Ecto neural progenitor cell (in vitro differentiated cells): ENCODE measurements at places on chromosomes 13 and 19.

GRCh38 chr13:49821216-49822009 is 28.9 kb upstream of the KPNA3 start:
- no peak for DNase-seq

DNA sequence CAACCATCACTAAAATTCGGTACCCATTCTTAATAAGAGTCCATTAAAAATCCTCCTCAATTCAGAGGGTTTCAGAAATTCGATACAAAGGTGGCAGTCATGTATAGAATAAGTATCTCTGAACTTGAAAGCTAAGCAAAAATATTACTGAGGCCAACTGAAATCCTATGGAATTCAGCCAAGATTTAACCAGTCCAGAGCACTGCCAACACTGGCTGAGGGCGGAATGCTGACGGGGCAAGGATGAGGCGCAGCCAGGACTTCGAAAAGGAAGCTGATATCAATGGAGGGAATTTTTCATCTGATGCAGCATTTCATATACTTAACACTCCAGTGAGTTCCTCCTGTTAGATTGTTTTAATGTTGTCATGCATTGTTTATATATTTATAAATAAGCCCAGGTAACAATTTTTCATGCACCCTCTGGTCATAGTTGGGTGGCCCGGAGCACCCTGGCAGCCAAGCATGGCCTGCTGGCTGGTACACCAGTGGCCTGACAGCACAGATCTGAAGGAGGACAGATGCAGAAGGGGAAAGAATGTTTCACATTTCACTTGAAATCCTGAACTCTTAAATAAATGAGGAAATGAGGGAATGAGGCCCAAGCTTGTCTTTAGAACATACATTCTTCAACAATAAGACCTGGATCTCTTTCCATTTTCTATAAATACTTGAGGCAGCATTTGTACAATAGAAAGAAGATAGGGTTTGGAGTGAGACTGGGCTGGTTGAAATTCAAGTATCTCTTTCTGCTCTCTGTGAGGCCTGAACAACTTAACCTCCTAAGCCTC is 41.5 kb downstream of the WDFY2 start:
- no peak for DNase-seq

- DNase-seq = no peak
Observed at GRCh38 chr13:40060296-40061007, 405.0 kb downstream of the COG6 start.

DNA sequence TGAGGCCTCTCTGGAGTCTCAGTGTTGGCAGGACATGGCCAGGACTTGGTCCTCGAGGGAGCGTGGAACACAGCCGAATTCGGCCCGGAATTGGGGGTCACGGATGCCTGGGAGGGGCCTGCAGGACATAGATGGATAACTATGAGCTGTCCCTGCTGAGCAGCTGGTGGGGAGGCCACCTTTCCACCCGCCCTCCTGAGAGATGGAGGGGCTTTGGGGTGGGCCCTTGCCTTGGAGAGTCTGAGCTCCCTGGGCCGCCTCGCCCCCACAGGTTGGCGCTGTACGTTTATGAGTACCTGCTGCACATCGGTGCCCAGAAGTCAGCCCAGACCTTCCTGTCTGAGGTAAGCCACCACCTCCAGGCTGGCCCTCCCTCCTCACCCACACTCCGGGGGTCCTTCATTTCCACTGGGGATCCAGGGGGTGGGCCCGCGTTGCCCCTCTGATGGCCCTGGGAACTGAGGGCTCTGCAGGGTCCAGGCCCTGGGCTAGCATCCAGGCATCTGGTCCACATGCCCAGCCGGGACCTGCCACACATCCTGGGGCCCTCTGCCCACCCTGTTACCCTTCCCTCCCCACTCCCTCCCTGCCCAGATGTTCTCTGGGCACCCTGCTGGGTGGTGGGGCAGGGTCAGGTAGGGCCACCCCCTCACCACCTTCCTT is 8.0 kb downstream of the SSBP4 start:
- DNase-seq = no peak

DNA sequence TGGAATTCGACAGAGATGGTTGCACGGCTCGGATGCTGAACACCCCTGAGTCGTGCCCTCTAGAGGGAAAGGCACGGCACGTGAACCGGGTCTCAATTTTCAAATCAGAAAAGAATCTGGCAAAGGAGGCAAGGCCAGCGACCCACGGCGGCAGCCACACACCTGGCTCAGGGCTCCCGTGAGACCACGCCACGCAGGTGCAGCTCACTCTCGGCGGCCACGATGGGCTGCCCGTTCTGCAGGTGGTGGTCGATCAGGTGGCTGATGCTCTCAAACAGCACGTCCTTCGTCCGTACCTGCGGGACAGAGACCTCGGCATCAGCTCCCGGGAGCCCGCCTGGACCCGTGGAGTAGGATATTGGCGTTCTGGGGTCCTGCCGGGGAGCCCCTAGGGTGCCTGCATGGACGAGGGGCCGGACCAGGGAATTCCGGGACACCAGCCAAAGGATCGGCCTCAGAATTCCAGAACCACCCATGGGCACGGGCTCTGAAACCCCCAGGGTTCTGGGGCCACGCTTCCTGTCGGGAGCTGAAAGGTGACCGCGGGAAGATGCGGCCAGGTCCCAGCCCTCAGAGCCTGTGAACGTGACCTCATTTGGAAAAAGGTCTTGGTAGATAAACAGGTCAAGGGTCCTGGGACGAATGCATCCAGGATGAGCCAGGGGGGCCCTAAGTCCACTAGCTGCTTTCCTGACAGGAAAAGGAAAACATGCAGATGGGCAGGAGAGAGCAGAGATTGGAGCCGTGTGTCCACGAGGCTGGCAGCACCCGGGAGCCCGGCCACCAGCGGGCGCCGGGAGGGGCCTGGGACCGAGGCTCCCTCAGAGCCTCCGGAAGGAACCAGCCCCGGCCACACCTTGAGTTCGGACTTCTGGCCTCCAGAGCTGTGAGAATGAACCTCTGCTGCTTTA is 10.1 kb upstream of the C2CD4C start:
- DNase-seq = no peak
